NCI-H69 (cell line): ENCODE measurements at places on chromosomes 11 and 22.
A peak's percentile ranks its signal among the peaks of the same experiment; 100 is the strongest.

DNA sequence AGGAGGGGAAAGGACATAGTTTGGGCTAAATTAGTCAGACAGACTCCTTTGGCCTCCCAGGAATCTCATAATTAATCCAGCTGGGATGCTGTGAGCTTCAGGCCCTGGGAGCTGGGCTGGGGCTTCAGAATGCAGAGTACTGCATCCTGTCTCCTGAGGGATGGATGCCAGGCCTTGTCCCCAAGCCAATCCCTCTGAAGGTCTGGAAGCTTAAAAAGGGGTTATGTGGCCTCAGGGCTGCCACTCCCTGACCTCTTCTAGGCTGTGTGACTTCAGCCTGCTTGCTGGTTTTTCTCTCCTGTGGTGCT, 6.9 kb upstream of the LRRC32 start:
- DNase-seq: peak; percentile 16

DNA sequence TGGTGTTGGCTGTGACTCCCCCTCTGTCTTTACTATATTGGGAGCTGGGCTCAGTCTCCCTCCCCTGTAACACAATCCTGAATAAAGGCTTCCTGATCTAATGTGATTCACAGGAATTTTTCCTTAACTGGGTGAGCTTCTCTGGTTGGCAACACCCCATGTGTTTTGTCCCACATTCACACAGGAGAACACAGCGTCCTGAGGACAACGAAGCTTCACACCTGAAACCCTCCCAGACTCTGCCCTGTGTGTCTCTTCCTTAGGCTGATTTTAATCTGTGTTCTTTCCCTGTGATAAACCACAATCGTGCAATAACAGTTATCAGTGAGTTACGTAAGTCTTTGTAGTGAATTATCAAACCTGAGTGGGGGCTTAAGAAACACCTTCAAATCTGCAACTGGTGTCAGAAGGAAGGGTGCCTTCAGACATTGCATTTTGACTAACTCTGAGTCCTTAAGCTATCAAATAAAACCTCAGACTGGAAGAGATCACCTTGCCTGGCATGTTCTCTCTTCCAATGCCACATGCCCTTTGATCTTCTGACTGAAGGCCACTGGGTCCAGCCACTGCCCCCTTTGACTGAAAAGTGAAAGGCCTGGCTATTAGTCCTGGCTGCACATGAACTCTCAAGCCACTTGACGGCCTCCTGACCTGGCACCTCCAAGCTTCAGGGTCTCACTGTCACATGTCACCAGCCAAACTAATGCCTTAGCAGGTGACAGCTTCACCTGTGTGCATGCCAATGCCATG, 17.3 kb downstream of the APOL3 start:
- DNase-seq: no peak

DNA sequence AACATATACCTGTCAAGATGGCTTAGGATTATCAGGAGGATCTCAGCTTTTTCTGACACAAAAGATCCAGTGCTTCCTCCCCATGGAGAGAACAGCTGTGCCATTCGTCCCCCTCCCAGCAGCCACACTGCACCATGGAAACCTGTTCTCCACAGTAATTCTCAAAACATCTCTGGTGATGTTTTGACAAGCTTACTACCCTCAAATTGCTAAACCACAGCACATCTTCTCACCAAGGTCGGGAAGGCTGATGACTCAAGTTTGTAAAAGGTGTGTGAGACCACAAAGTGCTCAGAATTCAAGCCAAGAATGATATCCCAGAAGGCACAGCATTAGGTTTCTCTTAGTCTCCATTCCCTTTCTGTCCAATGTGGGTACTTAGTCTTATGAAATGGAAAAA, 3.9 kb upstream of the RAB38 start:
- peak; percentile 94 for DNase-seq

DNA sequence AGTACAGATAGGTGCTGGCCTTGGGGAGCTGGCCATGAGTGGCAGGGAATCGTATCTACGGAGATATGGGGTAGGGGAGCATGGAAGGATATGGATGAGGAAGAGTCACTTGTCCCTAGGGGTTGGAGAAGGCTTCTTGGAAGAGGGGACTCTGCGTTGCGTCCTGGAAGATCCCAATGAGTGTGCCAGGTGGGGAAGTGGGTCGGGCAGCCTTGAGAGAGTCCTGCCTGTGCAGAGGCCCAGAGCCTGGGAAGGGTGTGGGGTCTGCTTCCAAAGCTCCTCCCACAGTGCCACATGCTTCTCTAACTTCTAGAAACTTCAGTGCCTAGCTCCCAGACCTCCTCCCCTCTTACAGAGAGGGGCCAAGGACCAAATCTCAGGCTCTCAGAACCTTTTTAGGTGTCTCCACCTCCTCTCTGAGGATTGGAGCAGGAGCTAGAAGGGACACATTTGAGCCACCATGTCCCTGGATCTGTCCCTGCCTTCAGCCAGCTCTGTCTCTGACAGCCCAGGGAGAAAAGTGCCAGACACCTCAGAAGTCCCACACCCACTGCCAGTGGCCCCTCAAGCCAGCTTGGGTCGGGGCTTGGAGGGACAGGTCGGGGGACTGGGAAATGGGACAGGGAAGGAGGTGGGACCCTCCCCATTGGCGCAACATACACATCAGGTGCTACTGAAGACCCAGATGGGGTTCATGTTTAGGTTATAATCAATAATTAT, 11.0 kb downstream of the RHBDD3 start:
- DNase-seq: no peak

DNA sequence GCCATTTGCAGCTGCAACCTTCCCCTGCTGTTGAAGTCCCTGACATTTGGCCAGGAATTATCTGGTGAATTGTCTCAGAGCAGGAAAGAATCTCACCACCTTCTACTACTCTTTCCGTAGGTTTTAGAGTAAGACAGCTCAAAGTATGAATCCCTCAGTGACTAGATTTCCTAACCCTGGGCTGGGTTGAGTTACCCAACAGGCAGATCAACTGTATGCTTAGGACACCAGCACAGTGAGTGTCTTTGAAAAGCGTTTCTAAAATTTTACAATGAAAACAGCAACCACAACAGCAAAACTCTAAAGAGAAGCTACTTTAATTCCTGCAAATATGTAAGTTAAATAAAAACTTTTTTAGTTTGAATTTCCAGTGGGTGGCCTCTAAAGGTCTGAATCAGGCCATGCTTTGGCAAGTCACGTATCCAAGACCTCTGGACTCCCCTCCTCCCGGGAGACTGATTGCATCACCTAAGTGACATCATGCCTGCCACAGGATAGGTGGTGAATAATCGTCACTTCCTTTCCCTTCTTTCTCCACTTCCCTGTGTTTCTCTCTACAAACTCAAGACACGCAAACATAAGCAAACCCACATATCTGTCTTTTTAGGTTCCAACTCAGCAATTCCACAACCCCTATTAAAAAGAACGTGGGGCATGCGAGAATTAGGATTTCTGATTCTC, 7.8 kb downstream of the OR8B12 start:
- DNase-seq: no peak

DNA sequence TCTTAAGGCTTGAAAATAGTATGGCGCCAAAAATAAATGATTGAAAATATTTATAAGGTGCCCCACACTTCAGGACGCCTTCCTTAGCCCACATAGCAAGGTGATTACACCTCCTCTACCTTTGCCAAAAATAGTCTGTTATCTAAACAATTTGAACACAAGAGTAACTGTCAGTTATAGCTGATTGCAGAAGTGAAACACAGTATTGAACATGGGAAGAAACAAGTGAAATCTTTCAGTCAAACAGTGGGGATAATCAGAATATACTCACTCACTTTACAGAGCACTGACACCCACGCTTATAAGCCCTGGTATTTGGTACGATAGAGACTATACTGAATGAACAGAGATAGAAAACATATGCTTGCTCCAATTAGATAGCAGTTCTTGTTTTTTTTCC, 203.1 kb downstream of the RAB38 start:
- no peak for DNase-seq

DNA sequence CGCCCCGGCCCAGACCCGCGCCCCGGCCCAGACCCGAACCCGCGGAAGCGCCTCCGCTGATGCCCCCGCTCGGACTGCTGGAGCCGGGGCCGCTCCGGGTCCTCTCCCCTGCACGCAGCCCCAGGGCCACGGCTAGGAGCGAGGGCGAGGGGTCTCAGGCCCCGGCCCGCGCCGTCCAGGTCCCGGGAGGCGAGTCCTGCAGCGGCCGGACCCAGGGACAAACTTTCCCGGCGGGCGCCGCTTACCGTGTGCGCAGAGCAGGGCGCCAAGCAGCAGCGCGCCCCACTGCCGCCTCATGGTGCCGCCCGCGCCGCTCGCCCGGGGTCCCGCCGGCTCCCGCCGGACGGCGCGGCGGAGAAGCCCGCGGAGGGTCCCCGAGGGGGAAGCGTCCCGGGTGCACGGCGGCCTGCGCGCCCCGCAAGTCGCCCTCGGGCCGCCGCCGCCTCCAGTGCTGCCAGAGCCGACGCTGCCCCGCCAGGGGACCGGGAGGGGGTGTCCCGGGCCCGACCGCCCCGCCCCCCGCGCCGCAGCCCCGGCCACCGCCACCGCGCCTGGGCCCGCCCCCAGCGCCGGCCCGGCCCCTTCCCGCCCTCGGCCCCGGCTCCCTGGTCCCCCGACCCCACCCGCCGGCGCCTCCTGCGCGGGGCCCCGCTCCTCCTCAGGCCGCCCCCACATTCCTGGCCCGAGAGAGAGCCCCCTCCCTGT, at the start of gene LRP4:
Gene LRP4 (minus strand): TSS at position 468 of the 705 bp plus-strand sequence. CDS start 171 bp downstream, at position 297.
- DNase-seq: peak; percentile 83

- no peak for DNase-seq
Measured at GRCh38 chr22:47328550-47329243, 566.2 kb downstream of the TBC1D22A start.
